ENCODE measurements at places on chromosomes 5 and 9.

GRCh38 chr9:37311938-37312708, 110.4 kb upstream of the GRHPR start:
- DNase-seq, result no peak

GRCh38 chr5:38888041-38888440, 42.2 kb downstream of the OSMR start:
- DNase-seq, result no peak

- DNase-seq, result no peak
These were observed 674 bp downstream of the C5orf15 start for GRCh38 chr5:133967698-133968203.

DNA sequence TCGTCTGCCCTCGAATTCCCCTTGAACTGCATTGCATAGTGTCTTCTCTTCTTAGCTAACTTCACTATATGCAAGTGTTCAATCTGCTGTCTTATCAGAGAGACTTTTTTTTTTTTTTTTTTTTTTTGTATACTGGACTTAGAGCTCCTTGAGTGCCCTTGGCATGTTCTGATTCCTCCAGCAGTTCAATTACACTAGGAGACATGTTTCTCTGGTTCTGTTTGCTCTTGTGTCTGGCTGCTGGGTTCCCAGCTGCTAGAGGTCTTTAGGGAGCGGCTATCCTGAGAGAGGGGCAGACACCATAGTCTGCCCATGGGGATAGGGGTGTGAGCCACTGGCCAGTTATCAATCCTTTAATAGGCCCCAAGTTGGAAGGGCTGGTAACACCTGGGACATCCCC, 13.1 kb downstream of the OR2S2 start:
- no peak for DNase-seq

GRCh38 chr9:30995956-30996738, 1388.3 kb upstream of the ACO1 start:
- no peak for DNase-seq

GRCh38 chr5:173835661-173836060, 52.5 kb upstream of the CPEB4 start:
- DNase-seq, result no peak

- DNase-seq, result no peak
These were observed 428.5 kb downstream of the CETN3 start for GRCh38 chr5:89981021-89981420.

DNA sequence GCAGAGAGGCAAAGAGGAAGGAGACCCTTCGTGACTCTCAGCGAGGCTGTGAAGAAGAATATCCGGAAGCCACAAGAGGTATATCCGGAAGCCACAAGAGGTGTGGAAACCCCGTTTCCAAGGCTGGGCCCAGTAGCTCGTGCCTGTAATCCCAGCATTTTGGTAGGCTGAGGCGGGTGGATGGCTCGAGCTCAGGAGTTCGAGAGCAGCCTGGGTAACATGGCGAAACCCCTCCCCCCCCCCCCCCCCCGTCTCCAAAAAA, 612 bp upstream of the BBLN start:
- no peak for DNase-seq

DNA sequence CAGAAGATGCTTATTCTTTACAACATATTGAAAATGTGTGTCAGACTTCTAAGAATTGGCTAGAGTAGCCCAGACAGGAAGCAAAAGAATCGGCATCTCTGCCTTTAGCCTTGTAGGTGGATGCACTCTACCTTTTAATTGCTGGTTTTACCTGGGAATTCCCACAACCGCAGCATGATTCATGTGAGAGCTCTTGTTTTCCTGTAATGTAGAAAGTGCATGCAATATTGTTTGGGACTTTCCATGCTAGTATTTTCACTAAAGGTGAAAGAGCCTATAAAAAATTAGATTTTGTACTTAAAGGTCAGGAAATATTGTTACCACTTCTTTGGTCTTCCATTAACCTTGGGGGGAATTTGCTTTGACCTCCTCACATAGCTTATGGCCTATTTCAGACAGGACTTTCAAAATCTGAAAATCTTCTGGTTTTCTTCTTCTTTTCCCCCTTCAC, 89.8 kb downstream of the NTRK2 start:
- DNase-seq, result no peak

DNA sequence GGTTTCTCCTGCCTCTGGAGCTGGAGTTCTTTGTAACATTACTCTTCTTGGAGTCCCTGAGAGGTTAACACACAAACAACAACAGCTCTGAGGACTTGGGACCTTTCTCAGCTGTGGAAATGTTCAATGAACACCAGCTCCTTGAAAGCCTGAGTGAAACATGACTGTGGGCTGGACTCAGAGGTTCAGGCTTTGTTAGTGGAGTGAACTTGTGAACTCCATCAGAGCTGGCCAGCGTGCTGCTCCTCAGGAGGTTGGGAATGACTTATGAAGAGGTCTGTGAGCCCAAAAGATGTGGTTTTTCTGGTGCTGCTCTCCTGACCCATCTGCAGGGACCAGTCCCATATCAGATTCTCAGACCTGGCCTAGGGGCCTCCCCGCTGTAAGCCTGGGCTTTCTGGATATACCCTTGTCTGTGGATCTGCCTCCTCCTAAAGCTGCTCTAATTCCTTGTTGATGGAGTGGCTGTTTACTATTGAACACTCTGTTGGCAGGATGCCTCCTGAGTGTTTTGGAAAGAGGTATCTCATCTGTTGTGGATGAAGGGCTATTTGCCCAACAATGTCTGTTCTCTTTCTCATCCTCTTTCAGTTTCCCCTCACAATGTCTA, 170.0 kb upstream of the GDNF start:
- no peak for DNase-seq

DNA sequence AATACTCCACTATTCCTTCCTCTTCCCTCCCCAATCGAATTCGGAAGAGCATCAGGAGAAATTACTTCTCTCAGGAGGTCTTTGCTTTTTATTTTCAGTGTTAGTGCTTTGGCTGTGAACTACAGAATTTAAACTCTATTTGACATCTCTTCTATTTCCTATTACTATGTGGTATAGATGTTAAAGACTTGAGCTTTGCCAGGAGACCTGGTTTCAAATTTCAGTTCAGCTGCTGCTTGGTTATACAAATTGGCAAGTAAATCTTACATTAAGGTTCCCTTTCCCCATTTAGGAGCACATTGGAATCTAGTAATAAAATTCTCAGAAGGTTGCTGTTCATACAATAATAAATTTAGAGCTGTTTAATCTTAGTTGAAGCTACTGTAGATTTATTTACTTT, 13.1 kb downstream of the UHRF2 start:
- no peak for DNase-seq

DNA sequence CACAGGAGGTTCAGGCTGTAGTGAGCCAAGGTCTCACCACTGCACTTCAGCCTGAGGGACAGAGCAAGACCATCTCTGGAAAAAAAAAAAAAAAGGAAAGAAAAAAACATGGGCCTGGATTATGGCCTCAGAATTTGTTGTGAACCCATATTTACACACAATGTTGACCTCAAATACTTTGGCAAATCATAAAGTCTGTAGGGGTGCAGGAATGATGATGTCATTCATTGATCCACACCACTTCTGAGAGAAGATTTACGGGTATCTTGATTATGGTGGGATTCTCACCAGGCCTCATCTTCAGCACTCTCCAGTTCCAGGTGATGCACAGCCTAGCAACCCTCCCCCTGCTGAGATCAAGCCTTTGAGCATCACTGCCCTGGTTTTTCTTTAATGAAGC, 156.9 kb downstream of the CDH6 start:
- DNase-seq, result no peak

- DNase-seq, result no peak
These were observed 360.2 kb downstream of the HCN1 start for GRCh38 chr5:45335978-45336377.

- no peak for DNase-seq
These were observed 37.9 kb downstream of the SLC27A6 start for GRCh38 chr5:129003232-129003631.

DNA sequence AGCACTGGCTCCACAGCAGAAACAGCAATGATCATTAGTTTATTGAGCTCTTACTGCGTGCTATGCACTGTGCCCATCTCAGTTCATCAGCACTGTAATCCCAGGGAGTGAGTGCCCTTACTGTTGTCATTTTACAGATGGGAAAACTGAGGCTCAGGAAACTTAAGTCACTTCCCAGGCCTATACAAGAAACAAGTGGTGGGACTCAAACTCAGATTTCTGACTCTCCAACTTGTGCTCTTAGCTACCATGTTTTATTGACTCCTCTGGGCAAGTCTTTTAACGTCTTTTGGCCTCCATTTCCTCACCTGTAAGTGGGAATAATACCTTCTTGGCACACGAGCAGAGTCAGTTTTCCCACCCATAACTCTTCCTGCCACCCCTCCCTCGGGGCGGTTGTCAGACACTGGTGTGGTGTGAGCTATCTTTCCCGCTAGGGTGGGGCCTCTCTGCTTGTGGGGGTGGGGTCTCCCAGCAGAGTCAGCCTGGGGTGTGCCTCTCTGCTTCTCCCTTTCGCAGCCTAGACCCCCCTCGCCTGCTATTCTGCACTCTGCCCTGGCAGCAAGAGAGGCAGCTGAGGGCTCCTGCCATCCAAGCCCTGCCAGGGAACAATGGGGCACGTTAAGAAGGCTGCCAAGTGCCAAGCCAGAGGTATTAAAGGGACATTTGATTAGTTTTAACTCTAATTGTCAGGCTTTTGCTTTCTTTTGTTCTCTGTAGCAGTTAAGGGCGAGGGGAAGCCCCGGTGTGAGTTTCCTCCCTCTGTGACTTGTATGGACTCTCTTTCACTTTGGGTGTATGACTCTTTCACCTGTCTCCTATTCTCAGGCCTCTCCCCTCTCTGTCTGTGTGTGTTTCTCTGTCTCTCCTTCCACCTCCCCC, 12.1 kb downstream of the GALNT10 start:
- no peak for DNase-seq

DNA sequence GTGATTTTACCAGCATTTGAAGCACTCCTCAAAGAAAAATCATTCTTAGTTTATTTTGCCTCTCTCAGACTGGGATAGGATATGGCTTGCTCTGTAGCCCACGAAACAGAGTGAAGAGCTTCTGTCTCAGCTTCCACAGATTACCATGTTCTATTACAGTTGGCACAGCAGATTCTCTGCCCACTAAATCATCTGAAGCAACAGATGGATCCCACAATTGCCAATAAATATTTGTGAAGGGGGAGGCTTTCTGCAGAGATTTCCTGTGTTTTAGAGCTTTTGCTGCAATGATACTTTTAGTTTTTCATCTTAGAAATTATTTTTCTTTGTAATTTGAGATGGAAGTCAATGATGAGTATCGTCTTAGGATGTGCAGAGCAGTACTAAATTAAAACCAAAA, 12.3 kb upstream of the MAP3K1 start:
- DNase-seq, result no peak

- DNase-seq, result no peak
These were observed 65.6 kb downstream of the TEX10 start for GRCh38 chr9:100287186-100287585.

Measured in urinary bladder (tissue), 4 donors.